ENCODE measurements at places on chromosomes 12 and 14.

- no peak for DNase-seq
Observed at GRCh38 chr14:100222224-100223093, 16.5 kb upstream of the YY1 start.

GRCh38 chr12:53953831-53954693, 641 bp upstream of the HOXC12 start:
- no peak for DNase-seq

DNA sequence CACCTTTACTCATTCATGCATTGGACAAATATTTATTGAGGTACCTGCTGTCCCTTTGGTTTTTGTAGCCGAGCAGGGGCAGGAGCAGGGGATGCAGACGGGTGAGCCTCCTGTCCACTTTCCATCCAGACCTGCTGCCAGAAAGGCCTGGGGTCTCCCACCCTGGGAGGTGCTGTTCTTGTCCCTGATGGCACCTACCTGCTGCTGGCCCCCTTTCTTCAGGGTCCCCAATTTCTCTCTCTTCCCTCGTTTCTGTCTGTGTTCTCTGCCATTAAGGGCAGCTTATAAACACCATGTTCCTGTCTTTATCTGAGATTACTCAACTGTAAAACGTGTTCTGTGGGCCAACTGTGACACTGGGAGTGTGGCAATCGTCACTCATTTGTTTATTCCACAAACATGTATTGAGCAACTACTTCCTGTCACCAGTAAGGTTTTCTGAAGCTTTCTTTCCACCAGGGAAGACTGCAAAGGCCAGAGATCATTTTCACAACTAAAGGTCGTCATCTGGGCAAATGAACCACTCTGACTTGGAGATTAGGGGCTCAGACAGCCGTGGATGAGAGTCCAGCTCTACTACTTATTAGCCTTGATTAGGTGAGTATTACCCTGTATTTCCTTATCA, at the start of gene HAL:
TSS of gene HAL (minus strand) at position 311 of the 625 bp plus-strand sequence. CDS start 434 bp downstream, outside the sequence.
- no peak for DNase-seq

DNA sequence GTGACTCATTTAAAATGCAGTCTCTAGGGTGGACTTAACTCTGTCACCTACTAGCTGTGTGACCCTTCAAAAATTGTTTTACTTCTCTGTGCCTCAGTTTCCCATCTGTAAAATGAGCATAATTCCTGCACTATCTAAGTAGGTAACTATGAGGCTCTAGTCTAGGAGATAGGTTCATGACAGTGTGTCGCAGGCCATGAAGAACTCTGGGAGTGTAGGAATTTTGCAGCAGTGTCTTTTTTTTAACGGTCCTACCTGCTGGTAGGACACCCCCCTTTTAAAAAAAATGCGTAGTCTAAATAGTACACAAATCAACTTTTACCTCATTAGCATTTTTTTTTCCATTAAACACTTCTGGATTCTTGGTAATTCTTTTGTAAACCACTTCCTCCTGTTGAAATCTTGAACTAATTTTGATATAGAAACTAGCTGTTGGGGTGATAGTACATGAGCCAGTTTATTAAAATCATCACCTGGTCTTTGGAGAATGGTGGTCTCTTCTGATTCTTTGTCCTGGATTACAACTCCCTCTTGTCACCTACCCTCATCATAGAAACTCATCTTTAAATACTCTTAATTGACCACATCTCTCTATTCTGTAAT, 86.0 kb upstream of the SLC38A2 start:
- DNase-seq: no peak

- peak; percentile 16 for DNase-seq
Observed at GRCh38 chr12:82383930-82384552, 25.7 kb downstream of the METTL25 start.

GRCh38 chr12:114625294-114625851, 58.6 kb downstream of the TBX3 start:
- DNase-seq: peak; percentile 68

DNA sequence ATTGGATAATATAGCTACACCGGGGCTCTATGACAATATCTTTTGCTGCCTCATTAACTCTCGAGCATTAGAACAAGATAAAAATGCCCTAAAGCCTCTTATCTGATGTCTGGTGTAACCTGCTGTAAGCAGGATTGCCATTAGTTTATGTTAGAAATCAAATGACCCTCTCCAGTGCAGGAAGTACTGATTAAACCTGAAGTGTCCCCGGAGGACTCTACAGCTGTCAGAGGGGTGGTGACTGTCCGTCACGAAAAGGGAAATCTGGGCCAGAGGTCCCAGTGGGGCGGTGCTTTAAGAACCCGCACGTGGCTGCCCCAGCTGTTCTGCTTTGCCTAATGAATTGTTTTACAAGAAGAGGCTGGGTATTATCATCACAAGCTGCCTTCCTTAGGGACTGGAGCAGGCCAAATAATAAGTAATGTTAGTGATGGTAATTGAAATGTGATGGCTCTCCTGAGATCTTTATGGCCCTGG, 55.7 kb downstream of the LIN52 start:
- no peak for DNase-seq

DNA sequence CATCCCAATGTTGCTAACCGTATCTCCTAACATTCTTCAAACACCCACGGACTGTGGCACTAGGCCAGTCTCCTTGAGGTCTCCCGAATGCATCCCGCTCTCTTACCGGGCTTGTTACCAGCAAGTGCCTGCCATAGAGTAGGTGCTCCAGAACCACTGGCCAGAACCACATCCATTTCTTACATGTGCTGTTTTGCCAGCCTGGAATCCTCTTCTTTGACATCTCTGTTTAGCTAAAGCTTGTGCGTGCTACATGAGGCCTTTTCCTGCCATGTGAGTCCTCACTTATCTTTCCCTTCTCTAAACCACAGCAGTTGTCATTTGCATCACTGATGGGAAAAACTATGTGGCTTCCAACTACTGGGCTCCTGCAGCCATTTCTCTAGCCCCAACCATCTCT, 397.4 kb downstream of the PCNX1 start:
- DNase-seq: no peak

DNA sequence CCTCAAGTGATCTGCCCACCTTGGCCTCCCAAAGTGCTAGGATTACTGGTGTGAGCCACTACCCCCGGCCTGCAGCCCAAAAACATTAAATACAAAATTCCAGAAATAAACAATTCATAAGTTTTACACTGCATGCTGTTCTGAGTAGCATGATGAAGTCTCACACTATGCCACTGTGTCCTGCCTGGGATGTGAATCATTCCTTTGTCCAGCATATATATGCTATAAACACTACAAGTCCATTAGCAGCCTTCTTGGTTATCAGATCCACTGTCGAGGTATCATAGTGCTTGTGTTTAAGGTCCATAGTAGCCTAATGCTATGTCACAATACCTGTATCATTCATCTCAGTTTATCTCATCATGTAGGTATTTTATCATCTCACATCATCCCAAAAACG, 15.9 kb downstream of the INTS13 start:
- DNase-seq: no peak

Data from fibroblast of upper back skin (primary cell).